ENCODE measurements at places on chromosomes 11 and 22.

DNA sequence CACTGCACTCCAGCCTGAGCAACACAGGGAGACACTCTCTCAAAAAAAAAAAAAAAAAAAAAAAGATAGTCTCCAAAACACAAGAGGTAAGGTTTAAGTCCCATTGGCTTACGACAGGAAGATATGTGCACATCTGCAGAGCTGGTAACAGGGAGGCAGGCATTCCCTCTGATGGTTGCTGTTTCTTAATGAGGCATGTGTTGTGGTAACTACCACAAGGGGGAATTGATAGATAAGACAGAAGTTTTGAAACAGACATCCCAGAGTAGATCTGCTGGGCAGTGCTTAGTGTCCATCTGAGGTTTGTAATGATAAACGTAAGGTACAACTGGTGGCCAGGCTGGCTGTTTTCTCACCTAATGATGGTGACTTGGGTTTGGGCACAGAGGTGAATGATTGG is 4.7 kb downstream of the EIF1AD start:
- DNase-seq = no peak

GRCh38 chr22:44723801-44724200 is 21.8 kb downstream of the PRR5 start:
- DNase-seq = no peak

DNA sequence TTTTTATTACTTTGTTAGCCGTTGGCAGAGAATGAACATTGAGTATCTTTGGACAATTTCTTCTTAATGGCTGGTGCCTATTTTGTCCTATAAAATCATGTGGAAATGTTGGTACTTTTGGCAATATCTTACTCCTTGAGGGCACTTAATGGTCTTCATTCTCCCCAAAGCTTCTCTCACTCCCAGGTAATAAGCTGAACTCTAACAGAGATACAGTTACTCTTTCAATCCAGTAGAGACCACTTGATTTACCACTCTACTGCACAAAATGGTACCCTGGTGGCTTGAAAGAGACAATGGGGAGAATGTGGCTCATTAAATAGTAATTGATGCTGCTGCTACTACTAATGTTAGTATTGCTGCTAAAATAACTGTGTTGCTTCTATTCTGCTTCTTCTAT is 53.0 kb downstream of the MAML2 start:
- no peak for DNase-seq

- no peak for DNase-seq
Measured at GRCh38 chr11:20066013-20066782, 94.1 kb downstream of the DBX1 start.

DNA sequence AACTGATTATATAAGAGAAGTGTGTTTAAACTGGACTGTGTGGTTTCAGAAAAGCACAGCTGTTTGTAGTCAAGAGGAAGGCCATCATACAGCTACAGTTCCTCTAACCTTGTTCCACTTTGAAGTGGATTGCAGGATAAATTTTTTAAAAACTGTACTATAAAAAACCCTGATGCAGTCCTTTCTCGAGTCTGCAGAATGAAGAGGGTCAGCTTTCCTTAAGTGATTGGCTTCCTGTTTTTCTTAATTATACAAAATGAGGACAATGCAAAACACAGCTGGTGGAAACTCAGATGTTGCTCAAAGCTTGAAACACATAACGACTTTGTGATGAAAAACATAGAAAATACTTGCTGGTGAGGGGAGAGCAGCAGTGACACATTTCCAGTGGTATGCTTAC is 1060.5 kb downstream of the DLG2 start:
- DNase-seq = no peak

DNA sequence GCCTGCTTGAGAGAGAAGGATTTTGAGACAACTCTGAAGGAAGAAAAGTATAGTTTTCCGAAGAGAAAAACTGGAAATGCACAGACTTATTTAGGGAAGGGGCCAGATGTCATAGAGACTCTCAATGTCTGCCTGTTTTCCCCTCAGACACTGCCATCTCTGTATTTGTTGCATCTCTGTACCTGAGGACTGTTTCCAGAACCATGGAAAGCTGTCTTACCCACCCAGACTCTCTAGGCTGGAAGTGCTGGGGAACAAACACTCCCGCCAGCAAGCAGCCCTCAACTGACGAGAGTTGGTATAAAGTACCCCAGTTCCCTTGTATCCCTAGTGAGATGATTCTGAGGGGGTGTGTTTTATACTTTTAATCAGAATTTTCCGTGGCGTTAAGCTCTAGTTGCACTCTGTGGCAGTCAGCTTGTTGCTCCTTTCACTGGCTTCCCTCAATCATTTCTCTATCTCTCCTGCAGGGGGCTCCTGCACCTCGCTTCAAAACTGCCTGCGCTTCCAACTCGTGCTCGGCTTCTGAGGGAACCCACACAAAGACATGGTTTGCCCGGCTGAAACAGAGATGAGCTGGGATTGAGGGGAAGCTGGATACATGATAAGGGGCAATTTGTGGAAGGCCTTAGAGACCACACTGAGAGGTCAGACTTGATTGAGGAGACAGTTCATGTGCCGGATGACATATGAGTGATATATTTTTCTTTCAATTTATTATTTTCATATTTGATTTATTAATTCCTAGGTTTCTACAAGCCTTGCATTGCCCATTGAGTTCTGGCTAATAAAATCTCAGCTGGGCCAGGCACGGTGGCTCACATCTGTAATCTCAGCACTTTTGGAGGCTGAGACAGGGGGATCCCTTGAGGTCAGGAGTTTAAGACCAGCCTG is 36.9 kb upstream of the CLPB start:
- DNase-seq = peak; percentile 32

DNA sequence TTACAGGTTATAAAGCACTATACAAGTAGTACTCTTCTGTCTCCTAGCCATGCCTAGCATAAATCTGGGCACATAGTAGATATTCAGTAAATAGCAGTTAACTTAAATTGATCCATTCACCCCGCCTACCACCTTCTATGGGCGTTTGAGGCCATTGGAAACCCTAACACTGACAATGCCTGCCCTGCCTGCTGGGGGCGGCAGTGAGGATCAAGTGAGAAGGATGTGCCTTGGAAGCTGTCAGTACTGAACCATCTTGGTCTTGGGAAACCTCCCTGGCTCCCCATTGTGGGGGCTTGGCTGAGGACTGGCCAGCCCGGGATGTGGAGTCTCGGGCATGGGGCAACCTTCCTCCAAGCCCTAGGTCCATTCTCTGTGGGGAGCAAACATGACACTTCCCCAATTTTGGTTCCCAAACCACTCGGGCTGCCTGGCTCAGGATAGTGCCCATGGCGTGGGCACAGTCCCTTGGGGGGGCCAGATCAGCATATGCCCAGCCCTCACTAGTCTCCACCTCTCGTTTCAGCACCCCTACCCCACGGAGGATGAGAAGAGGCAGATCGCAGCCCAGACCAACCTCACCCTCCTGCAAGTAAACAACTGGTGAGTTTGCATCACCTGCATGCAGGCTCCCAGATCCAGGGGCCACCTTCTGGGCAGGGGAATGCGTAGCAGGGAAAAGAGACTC is 67.4 kb downstream of the FEZ1 start:
- no peak for DNase-seq

DNA sequence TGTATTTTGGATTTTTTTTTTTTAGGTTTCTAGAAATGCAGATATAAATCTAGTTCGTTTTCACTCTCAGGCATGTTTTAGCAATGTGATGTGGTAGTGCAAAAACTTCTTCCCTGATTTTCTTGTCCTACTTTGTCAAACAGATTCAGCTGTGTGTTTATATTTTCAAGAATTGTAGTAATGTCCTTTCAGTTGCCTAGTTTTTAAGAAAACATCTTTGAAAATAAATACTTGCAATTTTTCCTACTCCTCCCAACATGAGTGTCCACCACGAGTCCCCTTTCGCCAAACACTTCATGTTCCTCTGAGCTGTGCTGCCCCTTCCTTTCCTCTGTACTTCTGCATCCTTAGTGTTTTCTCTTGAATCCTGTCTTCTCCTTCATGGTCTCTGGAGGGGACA is 686.9 kb downstream of the NTM start:
- DNase-seq = no peak

- DNase-seq = peak; percentile 36
Measured at GRCh38 chr22:37906364-37907008, 389 bp downstream of the MICALL1 start.

- DNase-seq = no peak
Measured at GRCh38 chr11:77523712-77524111, 49.8 kb upstream of the PAK1 start.

GRCh38 chr22:49934891-49935557 is 16.6 kb downstream of the CRELD2 start:
- DNase-seq = peak; percentile 92

DNA sequence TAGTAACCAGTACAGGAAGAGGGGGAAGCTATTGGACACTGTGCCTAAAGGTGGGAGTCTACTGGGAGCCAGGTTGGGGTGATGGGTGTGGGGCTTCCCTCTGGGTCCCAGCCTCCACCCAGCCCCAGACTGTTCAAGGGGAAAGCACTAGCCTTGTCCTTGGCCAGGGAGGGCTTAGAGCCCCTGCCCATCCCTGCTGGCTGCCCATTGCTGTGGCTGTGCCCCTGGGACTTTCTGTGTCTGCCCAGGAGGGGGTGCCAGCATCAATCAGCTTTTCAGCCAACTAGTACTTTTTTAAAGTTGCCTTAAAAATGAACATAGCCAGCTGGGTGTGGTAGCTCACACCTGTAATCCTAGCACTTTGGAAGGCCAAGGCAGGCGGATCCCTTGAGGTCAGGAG is 19.9 kb downstream of the INCENP start:
- no peak for DNase-seq

GRCh38 chr22:31227186-31227585 is 15.1 kb downstream of the LIMK2 start:
- DNase-seq = no peak

DNA sequence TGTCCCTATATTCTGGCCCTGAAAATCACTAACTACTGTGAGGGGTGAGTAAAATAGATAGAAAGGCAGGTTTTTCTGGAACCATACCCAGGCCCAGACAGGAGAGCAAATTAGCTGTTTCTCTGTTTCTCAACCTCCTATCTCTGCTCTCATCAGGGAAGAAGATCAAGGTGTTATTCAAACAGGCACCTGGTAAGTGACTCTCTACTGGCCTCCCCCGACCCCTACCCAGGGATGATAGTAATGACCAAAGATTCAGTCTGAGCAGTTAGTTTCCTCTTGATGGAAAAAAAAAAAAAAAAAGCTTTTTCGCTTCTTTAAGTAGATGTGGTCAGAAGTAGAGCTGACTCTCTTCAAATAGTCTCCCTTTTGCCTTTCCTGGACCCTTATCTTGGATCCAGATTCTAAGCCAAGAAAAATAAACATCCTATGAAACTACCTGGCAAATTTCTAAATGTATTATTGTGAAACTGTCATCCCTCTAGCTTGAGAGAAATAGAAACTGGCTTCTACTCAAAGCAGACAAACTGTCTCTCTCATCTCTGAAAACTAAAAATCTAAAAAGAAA is 9.9 kb downstream of the LRRC4C start:
- no peak for DNase-seq

- no peak for DNase-seq
Measured at GRCh38 chr11:130473795-130474377, 25.4 kb downstream of the ADAMTS15 start.

- no peak for DNase-seq
Measured at GRCh38 chr22:38569181-38569971, 607 bp downstream of the DMC1 start.

- DNase-seq = no peak
Measured at GRCh38 chr22:45280587-45280980, 4.2 kb upstream of the UPK3A start.

DNA sequence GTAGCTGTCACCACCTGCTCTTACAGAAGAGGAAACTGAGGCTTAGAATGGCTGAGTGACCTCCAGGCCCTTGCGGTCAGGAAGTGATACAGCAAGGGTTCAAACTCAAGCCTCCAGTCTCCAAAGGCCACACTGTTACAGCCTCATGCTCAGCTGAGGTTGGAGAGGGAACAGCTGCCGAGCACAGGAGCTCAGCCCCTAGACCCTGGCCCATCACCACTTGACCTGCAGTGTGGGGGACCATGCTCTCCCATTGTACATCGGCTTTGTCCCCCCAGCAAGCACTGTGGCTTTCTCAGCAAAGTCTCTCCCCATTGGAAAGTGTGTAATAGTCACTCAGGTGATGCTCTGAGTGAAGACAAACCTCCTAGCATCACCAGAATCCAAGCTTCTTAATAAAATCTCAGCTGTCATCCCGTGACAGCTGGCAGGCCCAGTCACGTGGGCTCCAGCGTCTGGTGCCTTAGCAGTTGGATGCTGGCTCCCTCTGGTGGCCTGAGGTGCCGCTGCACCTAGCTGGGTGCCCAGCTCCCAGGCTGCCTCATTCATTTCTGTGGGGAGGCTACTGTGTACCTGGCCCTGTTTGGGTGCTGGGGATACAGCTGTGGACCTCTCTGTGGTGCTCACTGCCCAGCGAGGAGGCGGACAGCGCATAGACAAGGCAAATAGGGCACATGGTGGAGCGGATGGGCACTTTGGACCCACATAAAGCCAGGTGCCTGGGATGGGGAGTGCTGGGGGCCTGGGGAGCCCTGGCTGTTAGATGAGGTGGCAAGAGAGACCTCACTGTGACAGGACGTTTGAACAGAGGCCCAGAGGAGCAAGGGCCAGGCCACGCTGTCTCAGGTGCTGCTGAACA is 19.1 kb upstream of the MYRF start:
- DNase-seq = peak; percentile 78

DNA sequence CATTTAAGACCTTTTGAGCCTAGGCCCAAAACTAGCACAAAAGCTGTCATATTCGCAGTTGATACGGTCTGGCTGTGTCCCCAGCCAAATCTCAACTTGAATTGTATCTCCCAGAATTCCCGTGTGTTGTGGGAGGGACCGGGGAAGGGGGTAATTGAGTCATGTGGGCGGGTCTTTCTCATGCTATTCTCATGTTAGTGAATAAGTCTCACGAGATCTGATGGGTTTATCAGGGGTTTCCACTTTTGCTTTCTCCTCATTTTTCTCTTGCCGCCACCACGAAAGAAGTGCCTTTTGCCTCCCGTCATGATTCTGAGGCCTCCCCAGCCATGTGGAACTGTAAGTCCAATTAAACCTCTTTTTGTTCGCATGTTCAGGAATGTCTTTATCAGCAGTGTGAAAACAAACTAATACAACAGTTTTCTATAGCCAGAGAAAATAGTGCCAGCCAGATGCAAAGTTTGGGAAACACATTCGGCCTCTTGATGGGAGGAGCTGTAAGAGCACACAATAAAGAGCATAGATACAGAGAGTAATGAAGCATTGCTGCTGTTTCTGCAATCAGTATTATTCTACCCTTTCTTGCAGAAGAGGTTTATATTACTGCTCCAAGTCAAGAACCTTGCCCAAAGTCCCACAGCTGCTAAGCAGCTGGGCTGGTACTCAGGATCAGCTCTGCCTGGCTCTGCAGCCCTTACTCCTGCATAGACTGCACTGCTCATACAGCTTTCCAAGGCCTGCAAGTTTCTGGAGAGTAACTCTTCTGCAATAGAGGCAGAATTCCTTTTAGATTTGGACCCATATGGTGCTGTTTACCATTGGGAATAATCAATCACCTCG is 2.0 kb upstream of the ZNF195 start:
- no peak for DNase-seq

GRCh38 chr11:94066901-94067429 is 45.8 kb downstream of the HEPHL1 start:
- DNase-seq = no peak
